ENCODE measurements at places on chromosomes 3 and 15.

DNA sequence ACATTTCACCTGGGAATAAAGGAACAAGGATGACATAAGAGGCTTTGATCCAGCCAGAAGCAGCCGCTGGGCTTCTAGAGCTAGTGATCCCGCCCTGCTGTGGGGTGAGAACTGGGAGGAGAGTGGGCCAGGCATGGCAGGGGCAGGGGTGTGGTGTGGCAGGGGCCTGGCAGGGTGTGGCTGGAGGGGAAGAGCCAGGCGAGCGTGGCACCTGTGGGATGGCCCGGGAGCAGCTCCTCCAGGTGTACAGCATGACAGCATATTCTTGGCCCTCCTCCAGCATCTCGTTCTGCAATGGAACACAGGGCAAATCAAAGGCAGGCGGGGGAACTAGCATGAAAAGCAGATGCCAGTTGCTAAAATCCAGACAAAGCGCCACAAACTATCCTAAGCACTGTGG, 35.5 kb downstream of the CYFIP1 start:
- ATAC-seq, result no peak

- no peak for ATAC-seq
These were observed 5.2 kb downstream of the TPRA1 start for GRCh38 chr3:127585163-127585812.

DNA sequence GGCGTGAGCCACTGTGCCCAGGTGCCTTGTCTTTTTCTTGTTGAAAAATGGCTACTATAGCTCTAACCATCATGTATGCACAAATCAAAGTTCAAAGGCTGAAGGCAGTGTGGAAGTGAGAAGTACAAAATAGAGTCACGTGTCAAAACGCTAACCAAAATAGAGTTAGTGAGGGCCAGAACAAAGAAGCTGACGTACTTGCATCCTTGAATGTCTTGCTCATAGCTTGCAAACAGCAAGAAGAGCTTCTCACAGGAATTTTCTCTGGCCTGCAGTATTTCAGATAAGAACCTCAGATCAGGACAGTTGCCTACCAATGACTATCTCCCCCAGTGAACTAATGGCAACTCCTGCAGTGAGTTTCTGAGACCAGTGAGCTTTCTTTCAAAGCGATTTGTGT, 713.5 kb downstream of the GRM7 start:
- ATAC-seq, result no peak

DNA sequence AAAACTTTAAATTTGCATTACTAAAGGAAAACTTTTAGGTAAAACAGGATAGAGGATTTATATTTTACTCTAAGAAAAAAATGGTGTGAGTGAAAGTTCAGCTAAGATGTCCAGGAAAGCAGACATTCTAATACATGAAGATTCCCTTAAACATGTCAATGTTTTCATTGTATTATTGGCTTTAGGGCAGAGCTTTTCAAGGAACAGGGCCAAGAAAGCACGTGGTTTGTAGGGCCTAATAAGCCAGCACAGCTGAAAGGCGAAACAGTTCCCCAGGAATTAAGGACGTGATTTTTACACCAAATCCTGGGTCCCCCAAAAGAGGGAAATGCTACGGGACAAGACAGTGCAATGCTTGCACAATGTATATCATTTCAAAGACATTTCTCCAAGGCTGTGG, 48.6 kb upstream of the MKRN3 start:
- ATAC-seq, result no peak

DNA sequence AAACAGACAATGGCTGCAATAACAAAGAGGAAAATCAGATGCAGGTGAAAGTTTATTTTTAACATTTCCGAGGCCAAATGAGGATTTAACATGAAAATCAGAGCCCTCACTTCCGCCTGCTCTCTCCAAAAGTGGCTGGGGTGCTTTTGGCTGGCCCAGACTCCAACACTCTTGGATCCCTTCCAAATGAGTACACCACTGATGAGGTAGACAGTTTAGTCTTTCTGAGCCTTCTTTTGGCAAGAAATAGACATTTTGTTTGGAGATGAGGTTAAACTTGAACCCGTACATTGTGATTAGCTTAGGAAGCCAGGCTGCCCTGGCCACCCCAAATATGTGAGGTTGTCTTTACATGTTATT, 51.0 kb upstream of the TRA2B start:
- no peak for ATAC-seq

DNA sequence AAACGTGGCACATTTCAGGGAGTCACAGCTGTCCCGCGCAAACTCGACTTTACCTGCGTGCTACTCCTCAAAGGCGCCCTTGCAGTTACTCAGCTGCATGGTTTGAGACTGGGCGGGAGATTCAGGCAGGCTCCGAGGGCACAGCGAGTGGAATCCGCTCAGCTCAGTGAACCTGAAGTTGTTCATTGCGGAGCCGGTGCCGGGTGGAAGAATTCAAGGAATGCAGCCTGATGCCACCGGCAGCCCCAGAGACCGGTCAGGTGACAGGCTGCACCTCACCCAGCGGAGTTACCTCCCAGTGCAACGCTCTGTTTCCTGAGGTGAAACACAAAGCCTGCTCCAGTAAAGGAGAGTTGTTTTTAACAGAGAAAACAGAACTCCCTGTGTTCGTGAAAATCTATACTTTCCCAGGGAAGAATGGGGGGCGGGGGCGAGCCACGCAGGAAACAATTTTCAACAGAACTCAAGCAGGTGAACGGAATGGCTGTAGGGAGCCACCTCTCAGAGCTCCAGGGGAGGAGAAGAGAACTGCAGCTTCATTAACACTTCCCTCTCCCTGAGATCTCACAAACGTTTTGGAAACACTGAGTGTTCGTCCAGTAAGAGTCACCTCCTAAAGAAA, 3.8 kb downstream of the VEPH1 start:
- ATAC-seq, result no peak

DNA sequence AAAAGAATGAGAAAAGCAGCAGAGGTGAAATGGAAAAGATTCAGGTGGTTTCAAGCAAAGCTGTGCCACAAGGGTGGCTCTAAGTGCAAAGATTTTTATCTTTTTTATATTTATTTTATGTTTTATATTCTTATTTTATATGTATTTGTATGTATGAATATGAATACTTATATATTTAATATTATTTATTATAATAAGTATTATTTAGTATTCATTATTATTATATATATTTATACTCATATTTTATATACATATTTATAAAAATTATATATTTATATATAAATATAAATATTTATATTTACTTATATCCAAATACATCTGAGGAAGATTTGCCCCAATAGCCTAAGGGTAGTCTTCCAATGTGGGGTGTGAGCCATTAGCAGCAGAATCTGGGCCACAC, 1002.0 kb downstream of the CADM2 start:
- no peak for ATAC-seq

DNA sequence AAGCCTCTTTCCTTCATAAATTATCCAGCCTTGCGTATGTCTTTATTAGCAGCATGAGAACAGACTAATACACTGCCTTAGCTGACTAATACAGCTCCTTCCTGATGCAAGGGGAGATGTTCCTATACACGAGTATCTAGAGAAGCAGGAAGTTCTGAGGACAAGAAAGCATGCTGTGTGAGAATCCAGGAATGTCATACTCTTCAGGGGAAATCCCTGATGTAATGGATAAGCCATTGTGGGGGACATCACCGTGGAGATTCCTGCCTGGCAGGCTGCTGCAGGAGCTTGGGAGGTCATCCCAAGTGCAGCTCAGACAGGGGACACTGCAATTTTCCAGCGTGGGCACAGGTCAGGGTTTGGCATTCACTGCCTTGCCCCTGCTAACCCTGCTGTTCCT, 476.9 kb downstream of the NR2F2 start:
- no peak for ATAC-seq

DNA sequence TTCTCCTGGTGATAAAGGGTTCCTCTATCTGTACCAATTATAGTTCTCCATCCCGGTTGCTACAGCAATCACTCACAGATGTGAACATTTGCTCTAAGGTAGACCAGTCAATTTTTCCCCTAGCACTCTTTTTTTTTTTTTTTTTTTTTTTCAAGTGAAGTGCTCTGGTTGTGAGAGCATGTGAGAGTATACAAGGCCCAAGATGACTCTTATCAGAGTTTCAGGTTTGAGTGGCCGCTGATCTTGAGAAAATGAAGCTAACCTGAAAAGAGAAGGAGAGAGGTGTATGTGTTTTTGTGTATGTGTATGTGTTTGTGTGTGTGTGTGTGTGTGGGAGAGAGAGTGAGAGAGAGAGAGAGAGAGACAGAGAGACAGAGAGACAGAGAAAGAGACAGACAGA, 44.4 kb upstream of the OTOL1 start:
- no peak for ATAC-seq

DNA sequence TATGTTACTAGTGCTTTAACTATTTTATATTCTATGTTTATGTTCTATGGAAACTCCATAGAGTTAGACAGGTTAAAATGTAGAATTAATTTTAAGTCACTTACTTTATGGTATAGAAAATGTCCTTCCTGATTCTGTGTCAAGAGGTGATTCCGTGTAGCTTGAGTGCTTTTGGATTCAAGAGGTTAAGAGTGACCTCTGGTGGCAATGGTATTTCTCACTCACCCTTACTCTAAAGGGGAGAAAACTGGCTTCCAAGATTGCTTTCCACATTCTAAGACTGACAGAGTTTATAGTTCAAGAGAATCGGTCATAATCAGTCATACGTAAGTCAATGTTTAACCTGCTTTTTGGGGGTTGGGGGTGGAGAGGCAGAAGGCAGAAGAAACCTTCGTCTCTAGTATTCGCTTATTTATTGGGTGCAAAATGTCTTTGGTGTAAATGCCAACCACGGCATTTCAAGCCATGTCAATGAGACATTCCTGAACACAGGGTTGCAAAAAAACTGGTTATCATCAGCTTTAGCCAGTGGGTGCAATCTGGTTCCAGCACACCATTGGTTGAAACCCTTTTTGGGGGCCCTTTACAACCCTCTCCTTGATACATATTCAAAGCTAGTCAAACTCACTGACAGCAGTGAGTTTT, 92.0 kb upstream of the VGLL3 start:
- no peak for ATAC-seq

Data from activated T-helper 17 cell treated with anti-CD3 and anti-CD28 coated beads, Interleukin-2, amount 50 U/mL, for 72 hours (primary cell).